Transverse colon (tissue), 4 donors: ENCODE measurements at places on chromosomes 3 and 15.

DNA sequence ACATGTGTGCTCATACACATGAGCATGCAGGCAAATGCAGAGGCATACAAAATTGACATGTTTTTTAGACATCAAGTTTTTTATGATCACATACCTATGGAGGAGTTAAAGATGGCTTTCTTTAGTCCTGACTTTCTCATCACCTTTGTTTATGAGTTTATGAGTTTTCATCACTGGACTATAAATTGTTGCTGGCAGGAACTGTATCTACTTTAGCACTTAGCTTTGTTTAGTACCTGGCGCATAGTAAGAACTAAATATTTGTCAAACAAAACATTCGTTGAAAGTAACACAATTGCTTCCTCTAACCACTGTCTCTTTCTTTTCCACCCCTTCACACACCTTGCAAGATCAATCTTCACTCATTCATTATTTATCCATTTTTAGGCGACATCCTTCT lies 182.6 kb downstream of the SUCNR1 start:
- no peak for DNase-seq

- DNase-seq, result peak; percentile 70
Measured at GRCh38 chr15:91049378-91050127, 27.2 kb upstream of the VPS33B start.

GRCh38 chr3:79097964-79098660 lies 669.7 kb downstream of the ROBO1 start:
- DNase-seq, result no peak

DNA sequence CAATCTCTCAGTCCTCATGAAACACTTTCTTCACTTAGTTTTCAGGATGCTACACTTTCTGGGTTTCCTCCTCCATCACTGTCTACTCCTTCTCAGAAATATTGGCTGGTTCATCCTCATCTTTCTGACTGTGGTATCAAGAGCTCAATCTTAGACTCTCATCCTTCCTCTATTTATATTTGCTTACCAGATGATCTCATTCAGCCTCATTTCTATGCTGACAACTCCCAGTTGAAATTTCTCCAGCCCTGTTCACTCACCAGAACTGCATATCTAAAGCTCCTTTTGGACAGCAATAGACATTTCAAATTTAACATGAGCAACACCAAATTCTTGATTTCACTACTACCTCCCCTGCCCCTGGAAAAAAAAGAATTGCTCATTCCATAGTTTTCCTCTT lies 48.0 kb upstream of the FBN1 start:
- DNase-seq, result no peak

GRCh38 chr3:112789787-112790186 lies 56.9 kb downstream of the CD200R1L start:
- no peak for DNase-seq

- DNase-seq, result peak; percentile 51
Measured at GRCh38 chr3:72163809-72164634, 379.1 kb upstream of the PROK2 start.

GRCh38 chr15:87755226-87755625 lies 501.3 kb downstream of the NTRK3 start:
- DNase-seq, result no peak

- no peak for DNase-seq
Measured at GRCh38 chr3:152491922-152492321, 223.2 kb downstream of the MBNL1 start.

DNA sequence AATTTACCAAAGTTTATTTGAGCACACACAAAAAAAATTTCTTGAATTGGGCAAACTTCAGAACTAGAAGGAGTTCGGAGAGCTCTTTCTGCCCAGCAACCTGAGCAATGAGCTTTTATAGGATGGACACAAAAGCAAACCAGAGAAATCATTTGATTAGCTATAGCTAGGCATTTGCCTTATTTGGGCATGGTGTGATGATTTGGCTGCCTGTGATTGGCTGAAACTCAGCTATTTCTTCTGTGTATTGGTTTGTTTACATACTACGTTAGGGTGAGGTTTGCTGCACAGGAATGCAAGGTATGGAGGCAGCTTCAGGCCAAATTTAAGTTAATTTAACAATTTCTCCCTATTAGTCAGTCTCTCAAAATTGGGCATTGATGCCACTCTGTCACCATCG lies 65.1 kb downstream of the NEK11 start:
- DNase-seq, result no peak

DNA sequence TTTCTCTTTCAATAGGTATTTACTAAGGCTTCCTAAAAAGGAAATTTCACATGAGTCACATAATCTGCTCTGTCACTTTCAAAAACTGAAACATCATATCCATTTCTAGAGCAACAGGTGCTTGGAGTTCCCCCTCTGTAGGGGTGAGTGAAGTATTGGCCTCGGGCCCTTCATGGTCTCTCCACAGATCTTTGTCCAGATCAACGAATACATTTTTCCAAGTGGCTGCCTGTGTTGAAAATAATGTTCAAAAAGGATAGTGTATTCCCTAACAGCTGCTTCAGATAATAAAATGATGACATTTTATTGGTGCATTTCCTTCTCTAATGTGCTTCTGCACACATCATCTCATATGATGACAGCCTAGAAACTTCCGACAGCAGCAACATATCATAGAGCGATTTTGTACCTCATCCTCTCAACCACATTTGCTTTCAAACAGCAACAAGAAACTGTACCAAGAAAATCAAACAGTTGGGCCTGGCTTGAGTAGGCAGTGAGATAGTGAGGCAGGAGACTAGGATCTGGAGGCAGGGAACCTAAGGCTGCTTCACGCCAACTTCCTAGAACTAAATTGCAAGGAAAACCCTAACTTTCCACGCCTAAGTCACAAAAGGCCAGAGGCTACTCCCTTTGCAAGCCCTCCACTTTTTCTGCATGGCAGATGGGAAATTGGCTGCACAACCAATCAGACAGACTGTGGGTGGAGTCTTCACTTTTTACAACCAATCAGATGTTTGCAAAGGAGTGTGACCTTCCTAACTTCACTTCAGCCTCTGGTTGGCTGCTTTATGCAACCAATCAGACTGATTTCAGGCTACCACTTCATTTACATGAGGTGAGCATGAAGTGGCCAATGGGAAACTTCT lies 340.2 kb downstream of the LRRC3B start:
- DNase-seq, result no peak

GRCh38 chr15:69825941-69826818 lies 271.5 kb downstream of the TLE3 start:
- no peak for DNase-seq

DNA sequence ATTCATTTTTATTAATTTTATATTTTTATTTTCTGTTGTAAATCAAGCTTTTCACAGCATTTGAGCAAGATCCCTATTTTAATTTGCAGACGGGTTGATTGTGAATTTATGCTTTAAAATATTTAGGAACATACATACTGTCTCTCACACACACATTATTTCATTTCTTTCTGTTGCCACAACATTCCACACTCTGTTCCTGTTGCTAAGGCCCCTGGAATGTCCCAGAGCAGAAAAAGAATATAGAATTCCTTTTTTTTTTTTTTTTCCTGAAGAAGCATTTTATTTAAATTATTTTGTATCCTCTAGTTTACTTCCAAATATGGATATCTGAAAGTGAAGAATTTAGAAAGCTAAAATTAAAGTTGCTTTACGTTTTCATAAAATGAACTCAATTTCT lies 36.8 kb upstream of the SCAANT1 start:
- no peak for DNase-seq

- no peak for DNase-seq
Measured at GRCh38 chr15:38890194-38890593, 325.6 kb upstream of the RASGRP1 start.

DNA sequence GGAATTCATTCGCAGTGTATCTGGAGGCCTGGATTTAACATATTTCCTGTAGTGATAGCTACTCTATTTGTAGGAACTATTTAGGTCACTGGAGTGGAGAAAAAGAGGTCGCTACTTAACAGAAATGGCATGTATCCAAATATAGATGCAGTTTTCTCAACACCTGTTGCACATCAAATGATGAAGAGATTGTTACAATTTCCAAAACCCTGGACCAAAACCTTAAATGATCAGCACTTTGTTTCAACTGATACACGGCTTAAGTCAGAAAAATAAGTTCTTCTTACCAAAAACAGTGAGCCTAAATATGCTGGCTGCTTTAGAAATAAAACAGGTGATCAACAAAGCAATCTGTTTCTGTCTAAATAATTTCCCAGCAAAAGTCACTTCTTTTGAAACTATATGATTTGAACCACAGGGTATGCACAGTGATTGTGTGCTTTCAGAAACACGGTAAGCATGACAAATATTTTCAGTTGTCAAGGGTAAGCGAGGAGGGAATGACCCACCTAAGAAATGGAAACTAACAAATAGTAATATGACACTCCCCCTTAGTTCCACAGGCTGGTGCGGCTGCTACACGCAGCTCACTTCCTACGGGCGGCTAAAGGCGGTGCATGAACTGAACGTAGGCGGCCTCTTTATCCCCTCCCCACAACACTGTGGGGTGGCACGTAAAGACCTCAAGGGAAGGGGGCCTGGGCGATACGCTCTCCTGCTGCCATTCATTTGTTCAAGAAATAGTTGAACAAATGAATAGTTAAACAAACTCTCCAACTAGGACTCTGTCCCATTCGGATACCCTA lies 1.1 kb downstream of the EHD4 start:
- DNase-seq, result peak; percentile 72

GRCh38 chr3:67414740-67415139 lies 239.7 kb downstream of the SUCLG2 start:
- DNase-seq, result no peak

- no peak for DNase-seq
Measured at GRCh38 chr3:190169877-190170276, 49.2 kb upstream of the P3H2 start.

- no peak for DNase-seq
Measured at GRCh38 chr15:62946940-62947339, 95.6 kb upstream of the TPM1 start.
